ENCODE measurements at places on chromosomes 4 and X.

DNA sequence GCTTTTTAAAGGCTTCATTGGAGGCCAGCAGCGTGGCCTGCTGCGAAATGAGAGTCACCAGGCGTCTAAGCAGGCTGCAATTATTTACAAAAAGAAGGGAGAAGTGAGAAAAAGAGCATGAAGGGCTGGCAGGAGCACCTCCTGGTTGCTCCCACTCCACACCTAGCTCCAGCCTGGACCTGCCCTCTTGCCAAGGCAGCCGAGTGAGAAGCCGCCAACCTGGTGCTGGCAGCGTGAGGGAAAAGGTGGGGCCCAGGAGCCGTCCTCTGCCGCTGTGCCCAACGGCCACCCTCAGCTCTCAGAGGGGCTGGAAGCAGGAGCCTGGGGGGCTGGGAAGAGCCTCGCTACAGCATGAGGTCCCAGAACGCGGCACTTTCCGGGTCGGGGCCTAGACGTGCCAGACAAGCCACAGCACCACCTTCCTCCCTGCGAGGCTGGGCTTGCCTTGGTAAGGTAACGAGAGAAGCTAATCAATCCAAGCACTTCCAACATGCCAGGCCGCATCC, 16.3 kb downstream of the SLC6A8 start:
- DNase-seq = no peak

- DNase-seq = no peak
Measured at GRCh38 chr4:119211867-119212233, 663 bp upstream of the USP53 start.

- DNase-seq = no peak
Measured at GRCh38 chr4:38565271-38566199, 98.5 kb upstream of the KLF3 start.

DNA sequence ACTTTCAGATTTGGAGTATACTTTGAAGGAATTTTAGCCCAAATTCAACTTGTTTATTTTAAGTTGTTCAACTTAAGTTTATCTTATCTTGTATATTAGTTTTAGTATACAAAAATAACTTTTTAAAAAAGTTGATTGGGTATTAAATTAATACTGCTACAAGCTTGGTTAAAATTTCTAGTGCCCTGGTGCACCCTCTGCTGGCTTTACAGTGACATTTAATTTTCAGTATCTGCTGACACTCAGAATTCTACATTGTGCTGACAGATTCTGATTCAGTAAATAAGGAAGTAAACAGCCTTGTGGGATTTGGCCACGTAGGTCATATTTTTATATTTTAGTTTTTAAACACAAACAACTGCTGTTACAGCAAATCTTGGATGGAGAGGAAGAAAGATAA, 2.9 kb downstream of the EDA start:
- no peak for DNase-seq

- DNase-seq = no peak
Measured at GRCh38 chr4:96784336-96784735, 944.4 kb downstream of the PDHA2 start.

GRCh38 chr4:55125087-55125721, at the start of gene KDR:
Gene KDR (minus strand): TSS chr4:55125595. CDS start chr4:55125293, 302 bp downstream.
- no peak for DNase-seq

DNA sequence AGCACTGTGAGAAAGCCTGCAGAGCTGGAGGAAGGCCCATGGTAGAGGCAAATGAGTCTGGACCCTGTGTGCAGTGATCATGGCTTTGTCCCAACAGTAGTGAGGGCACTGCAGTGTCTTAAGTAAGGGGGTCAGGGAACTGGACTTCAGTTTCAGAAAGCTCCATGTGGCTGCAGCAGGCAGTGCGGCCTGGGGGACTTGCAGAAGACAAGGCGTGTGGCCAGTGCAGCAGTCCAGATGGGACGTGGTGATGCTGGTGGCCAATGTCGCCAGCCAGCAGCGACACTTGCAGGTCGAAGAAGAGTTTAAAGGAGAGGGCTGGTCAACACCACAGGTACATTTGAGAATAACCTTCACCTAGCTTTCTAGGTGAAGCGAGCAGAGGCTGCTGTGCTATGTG, 113.4 kb downstream of the ZNF827 start:
- no peak for DNase-seq

DNA sequence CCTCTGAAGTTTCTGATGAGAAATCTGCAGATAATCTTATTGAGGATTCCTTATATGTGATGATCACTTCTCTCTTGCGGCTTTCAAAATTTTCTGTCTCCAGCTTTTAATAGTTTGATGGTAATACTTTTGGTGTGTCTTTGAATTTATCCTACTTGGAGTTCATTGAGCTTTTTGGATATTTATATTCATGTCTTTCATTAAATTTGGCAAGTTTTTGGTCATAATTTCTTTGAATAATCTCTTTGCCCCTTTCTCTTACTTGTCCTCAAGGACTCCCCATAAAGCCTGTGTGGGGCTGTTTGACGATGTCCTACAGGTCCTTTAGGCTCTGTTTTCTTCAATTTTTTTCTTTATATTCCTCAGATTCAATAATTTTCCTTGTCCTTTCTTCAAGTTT, 11.3 kb upstream of the FAM47E start:
- DNase-seq = no peak

DNA sequence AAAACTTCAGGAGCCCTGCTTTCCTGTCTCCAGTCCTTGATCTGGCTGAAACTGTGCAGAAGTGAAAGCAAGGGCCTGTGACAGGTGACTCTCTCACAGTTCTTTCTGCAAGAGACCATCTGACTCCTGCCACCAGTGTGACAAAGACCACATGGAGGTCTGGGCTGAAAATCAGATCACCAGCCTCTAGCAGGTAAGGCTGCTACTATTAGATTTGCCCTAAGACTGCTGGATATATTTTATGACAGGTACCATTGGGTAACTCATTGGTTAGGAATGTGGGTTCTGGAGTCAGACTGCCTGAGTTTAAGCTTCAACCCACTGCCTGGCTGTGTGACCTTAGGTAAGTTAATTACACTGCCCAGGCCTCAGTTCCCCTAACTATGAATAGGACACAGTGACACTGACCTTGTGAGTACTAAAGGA, 163.3 kb upstream of the SLC7A11 start:
- no peak for DNase-seq

- no peak for DNase-seq
Measured at GRCh38 chrX:129791961-129792570, 12.3 kb downstream of the SASH3 start.

GRCh38 chr4:131638781-131639180, 1510.3 kb upstream of the PCDH10 start:
- DNase-seq = no peak

- no peak for DNase-seq
Measured at GRCh38 chrX:138534410-138534809, 177.1 kb downstream of the FGF13 start.

- DNase-seq = no peak
Measured at GRCh38 chrX:153463031-153463430, 7.3 kb downstream of the HAUS7 start.

GRCh38 chr4:78666830-78667258, 109.3 kb upstream of the BMP2K start:
- no peak for DNase-seq

DNA sequence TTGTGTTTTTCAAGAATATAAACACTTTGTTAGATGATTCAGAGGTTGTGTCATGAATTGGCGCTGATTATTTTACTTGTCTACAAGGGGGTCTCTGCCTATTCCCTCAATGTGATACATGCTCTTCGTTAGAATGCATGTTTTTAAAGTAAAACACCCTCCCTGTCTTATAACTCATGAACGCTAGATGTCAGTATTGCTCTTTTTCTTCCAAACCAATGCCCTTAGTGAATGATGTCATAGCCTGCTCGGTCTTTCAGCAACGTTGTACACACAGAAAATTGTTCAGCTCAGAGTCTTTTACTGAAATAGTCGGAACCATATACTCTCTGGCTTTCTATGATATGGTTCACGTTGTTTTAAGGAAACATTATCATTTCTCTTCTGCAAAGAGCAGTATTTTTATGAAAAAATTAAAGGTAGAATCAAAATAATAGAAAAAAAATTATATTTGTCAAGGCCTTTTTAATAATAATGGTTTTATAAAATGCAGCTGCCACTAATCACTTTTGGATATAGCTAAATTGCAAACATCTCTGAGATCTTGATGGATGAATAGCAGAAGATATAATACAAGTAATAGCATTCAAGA, 292.9 kb downstream of the TLL1 start:
- DNase-seq = no peak

DNA sequence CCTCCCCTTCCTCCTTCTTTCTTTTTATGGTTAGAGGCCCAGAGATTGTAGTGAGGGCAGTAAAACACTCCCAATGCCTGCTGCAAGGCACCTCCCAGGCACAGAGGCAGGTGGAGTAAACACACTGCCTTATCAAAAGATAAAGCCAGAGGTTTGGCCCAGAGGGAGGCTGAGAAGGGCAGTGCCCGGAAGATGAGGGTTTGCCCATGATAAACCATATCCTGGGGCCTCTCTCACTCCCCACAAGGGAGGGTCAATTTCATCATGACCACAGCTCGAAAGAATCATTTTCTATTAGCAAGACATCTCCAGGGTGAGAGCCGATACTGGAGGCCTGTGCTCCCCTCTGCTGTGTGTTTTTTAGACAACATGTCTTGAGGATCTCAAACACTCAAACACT, 98.5 kb upstream of the FAM9C start:
- no peak for DNase-seq

- DNase-seq = no peak
Measured at GRCh38 chr4:11165052-11165451, 263.6 kb downstream of the HS3ST1 start.

DNA sequence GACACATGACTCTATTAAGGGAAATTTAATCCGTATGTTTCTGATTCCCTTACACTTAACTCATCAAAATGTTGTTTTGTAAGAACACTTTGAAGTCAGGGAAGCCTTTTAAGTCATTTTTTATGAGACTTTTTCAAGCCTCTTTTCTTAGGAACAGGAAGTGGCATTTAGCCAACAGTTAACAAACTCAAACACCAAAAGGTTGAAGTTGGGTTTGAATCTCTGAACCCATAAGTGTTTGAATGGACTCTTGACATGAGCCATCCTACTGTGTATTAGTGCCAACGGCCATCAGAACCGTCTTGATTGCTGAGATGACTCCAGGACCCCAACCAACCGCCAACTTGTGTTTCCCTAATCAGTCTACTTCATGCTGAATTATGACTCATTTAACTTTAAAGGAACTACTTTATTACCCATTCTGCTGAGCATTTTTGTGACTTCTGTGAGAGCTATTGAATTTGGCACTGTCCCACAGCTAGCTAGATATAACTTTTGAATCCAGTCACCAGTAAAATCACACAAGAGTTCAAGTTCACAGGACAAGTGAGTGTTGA, 209.1 kb upstream of the FAT1 start:
- no peak for DNase-seq

- DNase-seq = no peak
Measured at GRCh38 chrX:9988762-9989161, 21.6 kb downstream of the CLDN34 start.

DNA sequence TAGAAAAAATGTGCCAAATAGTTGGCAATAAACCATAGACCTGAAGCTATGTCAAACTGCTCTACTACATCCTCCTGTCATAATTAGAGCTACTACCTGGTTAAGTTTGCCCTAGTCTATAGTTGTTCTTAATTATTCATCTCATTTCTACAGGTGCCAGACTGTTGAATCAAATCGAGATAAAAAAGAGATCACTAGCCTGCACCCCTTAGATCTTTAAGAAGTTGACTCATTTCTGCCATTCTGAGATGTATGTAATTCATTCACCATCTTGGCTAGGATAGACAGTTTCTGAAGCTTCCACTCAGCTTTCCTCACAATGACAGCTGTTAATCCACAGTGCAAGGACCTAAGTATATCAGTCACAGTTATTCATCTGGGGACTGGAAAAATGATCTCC, 452.1 kb upstream of the BOD1L1 start:
- no peak for DNase-seq

DNA sequence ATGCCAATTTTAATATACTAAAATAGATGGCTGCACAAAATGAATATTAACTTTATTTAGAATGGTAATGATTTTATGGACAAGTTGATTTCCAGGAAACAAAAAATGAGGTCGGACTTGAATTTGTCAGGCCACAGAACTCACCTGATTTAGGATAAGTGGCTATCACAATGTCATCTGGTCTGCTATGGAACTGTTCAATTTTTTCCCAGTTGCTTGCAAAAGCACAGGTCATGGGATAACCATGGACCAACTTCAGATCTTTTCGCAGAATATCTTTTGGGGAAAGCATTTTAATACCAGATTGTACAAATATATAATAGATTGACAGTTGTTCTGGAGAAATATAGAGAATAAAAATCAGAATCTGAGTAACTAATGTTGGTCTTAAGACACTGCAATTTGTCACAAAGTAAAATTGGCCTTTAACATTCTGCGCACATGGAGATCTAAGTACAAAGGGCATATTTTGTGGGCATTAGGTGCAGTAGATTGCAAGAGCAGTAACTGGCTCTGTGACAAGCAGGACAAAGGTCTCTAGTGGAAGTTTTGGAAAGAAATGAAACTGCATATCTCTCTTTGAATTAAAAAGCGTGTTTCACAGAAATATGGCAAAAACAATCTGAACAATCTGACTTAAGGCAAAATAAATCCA, 5.4 kb downstream of the SULT1B1 start:
- DNase-seq = no peak

GRCh38 chrX:9465380-9466123, 694 bp downstream of the TBL1X start:
- DNase-seq = no peak

GRCh38 chrX:55033429-55033828, 2.7 kb upstream of the ALAS2 start:
- DNase-seq = no peak

DNA sequence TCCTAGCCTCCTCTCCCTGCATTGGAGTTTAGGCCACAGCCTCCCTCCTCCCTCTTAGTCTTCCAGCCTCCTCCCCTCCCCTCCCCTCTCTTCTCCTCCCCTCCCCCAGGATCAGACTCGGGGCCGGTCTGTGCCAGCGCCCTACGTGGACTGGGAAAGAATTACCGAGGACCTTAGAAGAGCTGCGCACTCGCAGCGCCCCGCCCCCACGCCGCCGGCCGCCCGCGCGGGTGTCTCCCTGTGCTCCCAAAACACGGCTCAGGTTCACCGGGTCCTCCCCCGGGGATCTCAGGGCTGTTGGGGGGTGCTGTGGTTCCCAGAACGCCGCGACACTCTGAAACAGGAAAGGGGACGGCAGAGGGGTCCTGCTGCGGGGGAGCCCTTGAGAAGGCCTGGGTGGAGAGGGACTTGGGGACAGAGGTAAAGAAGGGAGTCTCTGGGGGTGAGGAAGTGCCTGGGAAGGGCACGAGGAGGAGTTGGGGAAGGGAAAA, 122.3 kb upstream of the TBL1X start:
- DNase-seq = no peak

- DNase-seq = no peak
Measured at GRCh38 chrX:40177117-40177430, 79.3 kb upstream of the BCOR start.

DNA sequence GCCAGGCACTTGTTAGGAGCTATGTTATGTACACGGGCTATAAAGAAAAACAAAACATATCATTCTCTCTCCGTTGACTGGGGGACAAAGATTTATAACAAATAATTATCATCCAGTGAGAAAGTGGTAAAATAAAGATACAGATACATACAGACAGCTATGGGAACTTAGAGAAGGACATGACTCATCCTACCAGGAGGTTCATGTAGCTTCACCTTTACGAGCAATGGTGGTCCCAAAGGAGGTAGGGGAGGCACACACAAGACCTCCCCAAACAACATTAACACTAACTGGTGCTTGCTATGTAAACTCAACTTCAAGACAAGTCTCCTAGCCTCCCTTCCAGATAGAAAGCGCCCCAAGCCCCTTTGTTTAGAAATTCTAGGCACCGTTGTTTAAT, 8.9 kb downstream of the AMBN start:
- no peak for DNase-seq

- no peak for DNase-seq
Measured at GRCh38 chrX:153598541-153599191, at the start of gene CCNQ. Gene CCNQ (minus strand): TSS chrX:153599139. CDS start chrX:153599073, 66 bp downstream.

GRCh38 chr4:5391492-5391891, 316.9 kb downstream of the EVC2 start:
- DNase-seq = no peak

Data from stimulated activated CD8-positive, alpha-beta memory T cell treated with anti-CD3 and anti-CD28 coated beads, Interleukin-7, amount 100 ng/mL, for 48 hours (primary cell).